ENCODE measurements at places on chromosomes 16 and 17. TPM values are rescaled to one million over a fixed set of nuclear protein-coding genes. Genes with fewer than 3 reads are reported as not detected.

- H3K4me1 ChIP-seq: peaks cover 41% of the 10 kb centered on the region
- H3K27me3 ChIP-seq: no peaks in the 10 kb centered on the region
- no peak for DNase-seq
- no peak overlapping the region for H3K27ac ChIP-seq
- peaks cover 18% of the 10 kb centered on the region for H3K36me3 ChIP-seq
Observed at GRCh38 chr17:74211141-74211911, 2.0 kb upstream of the TTYH2 start.

- no peaks in the 10 kb centered on the region for H3K36me3 ChIP-seq
- no peak overlapping the region for H3K27ac ChIP-seq
- no peak overlapping the region for H3K4me3 ChIP-seq
- DNase-seq: no peak
- H3K27me3 ChIP-seq: no peaks in the 10 kb centered on the region
Observed at GRCh38 chr17:50356892-50357510, 11.1 kb downstream of the XYLT2 start.

E4F1 gene
- 27.5 TPM for total RNA-seq

TP53I13 gene
- total RNA-seq: 95.5 TPM

DNA sequence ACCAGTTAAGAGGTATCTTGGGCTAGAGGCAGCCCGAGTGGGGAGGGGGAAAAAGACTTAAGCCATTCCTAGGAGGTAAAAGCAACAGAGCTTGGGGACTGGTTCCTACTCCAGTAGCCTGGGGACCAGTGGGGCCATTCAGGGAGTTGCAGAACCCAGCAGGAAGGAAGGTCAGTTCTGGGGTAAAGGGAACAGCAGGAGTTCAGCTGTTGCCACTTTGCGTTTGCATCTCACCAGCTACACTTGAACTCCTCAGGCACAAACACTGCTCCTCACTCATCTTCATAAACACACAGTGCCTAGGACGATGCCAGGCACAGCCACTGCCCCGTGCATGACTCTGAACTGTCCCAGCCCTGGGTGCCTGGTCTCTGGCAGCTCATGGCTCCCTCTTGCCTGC is 4.0 kb downstream of the HAP1 start:
- no peak for DNase-seq
- H3K4me1 ChIP-seq: no peaks in the 10 kb centered on the region
- no peak overlapping the region for H3K4me3 ChIP-seq
- H3K27ac ChIP-seq: no peak overlapping the region
- peaks cover 22% of the 10 kb centered on the region for H3K27me3 ChIP-seq

DNA sequence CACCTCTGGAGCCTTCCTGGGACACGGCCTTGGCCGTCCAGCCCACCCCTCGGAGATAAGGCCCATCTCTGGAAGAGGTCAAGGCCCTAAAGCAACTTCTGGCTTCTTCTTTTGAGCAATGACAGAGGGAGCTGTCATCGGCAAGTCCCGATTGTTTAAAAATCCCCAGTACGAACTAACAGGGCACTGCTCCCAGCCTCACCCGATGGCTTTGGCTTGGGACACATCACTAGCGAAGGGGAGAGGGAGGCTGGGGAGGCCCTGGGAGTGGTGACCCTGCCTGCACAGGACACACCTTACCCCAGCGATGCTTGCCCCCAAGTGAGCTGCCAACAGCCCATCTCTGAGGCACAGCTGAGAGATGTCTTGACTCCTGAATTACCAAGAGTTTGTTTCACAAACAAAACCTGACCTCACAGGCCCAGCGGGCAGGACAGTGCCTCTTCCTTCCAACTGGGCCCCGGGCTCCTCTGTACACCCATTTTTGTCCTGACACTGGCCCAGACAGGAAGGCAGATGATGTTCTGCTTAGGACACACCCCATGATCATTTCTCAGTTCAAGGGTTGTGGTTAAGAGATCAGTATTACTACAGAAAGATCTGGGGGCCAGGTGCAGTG is 4.8 kb downstream of the SYNGR2 start:
- H3K27me3 ChIP-seq: no peaks in the 10 kb centered on the region
- peaks cover 39% of the 10 kb centered on the region for H3K4me1 ChIP-seq
- H3K36me3 ChIP-seq: peaks cover 6% of the 10 kb centered on the region
- DNase-seq: no peak

Measured in natural killer cell treated with Interleukin-12 subunit alpha and Interleukin-12 subunit beta and Interleukin-15 and Interleukin-18, amount 100 ng/mL, for 72 hours (primary cell).